Placental pericyte (primary cell): ENCODE measurements at places on chromosomes 11 and 22. TPM values are rescaled to one million over a fixed set of nuclear protein-coding genes. Genes with fewer than 3 reads are reported as not detected.

CELSR1 gene
- under 0.01 and 0.43 TPM in 2 replicates for total RNA-seq

RGL4 gene
- not detected in 2 replicates for total RNA-seq

SYT9 gene
- 0.43 TPM in 1 of 2 replicates, not detected in the other for total RNA-seq

APOBEC3C gene
- total RNA-seq = 11.6 and 15.9 TPM in 2 replicates

BIK gene
- 0.14 and 1.3 TPM in 2 replicates for total RNA-seq

RHOG gene
- 18.2 and 28.2 TPM in 2 replicates for total RNA-seq

ZP1 gene
- total RNA-seq = 0.14 TPM in 1 of 2 replicates, not detected in the other

KCNK4 gene
- under 0.01 TPM in 1 of 2 replicates, not detected in the other for total RNA-seq

RRM1 gene
- 28.4 and 170 TPM in 2 replicates for total RNA-seq

MYO18B gene
- total RNA-seq = not detected in 2 replicates

SPON1 gene
- 0.29 and 0.66 TPM in 2 replicates for total RNA-seq

OTOG gene
- not detected in 2 replicates for total RNA-seq

OR5B21 gene
- 2.0 TPM in 1 of 2 replicates, not detected in the other for total RNA-seq

P2RY6 gene
- total RNA-seq = under 0.01 and 0.72 TPM in 2 replicates

CTTN gene
- total RNA-seq = 343 and 476 TPM in 2 replicates

BATF2 gene
- total RNA-seq = 1.8 and 2.6 TPM in 2 replicates

ZBTB44 gene
- total RNA-seq = 28.5 and 32.2 TPM in 2 replicates

WT1 gene
- 0.88 and 1.4 TPM in 2 replicates for total RNA-seq
